ENCODE measurements at places on chromosomes 1 and 21.

- DNase-seq: no peak
Measured at GRCh38 chr21:41482301-41482700, 25.7 kb downstream of the TMPRSS2 start.

DNA sequence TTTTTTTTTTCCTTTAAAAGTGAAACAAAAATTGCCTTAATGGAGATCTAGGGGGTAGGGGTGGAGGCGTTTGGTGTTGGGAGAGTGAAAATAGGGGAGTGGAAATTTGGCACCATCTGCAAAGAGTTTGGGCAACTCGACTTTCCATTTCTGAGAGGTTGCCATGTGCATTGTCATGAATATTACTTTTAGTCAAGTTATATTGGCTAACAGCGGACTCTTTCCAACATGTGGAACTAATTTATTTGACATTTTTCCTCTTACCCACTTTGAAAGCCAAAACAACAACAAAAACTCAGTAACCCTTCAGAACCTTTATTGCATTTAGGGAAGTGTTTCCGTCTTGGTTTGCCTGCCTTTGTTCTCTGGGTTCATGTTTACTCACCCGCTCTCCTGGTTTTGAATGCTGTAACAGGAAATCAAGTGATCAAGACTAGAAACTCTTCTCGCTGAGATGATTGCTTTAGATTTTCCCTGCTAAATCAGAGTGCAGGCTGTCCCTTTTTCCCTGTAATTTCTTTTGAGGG lies 70.4 kb downstream of the CACHD1 start:
- peak; percentile 71 for DNase-seq

GRCh38 chr1:147579532-147579931 lies 38.2 kb downstream of the BCL9 start:
- DNase-seq: no peak

GRCh38 chr1:84750110-84750730 lies 60.0 kb upstream of the SSX2IP start:
- DNase-seq: peak; percentile 69

All from lung microvascular endothelial cell (primary cell).